NCI-H1694 treated with DMSO at 0.1 percent for 48 hours (cell line): ENCODE measurements at places on chromosomes 12 and 14.

DNA sequence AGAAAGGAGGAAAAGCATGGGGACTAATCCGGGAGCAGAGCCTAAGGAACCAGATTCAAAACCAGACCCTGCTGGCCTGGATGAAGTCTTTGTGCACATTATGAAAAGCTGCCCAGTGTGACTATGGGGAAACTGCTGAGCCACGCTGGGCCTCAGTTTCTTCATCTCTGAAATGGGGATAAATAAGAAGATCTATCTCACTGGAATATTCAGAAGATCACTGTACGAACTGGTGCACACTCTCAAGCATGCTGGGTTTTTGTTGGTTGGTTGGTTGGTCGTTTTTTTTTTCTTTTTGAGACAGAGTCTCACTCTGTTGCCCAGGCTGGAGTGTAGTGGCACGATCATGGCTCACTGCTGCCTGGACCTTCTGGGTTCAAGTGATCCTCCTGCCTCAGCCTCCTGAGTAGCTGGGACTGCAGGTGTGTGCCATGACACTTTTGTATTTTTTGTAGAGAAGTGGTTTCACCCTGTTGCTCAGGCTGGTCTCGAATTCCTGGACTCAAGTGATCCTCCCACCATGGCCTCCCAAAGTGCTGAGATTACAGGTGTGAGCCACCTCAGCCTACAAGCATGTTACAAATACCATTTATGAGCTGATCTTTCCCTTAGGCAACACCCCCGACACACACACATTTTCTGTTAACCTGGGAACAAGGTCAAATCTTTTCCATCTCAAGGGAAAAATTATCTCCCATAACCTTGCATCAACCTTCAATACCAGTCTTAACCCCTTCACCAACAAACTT is 33.4 kb upstream of the CORO1C start:
- no peak for DNase-seq

GRCh38 chr12:100433701-100434100 is 40.0 kb upstream of the NR1H4 start:
- DNase-seq, result no peak

DNA sequence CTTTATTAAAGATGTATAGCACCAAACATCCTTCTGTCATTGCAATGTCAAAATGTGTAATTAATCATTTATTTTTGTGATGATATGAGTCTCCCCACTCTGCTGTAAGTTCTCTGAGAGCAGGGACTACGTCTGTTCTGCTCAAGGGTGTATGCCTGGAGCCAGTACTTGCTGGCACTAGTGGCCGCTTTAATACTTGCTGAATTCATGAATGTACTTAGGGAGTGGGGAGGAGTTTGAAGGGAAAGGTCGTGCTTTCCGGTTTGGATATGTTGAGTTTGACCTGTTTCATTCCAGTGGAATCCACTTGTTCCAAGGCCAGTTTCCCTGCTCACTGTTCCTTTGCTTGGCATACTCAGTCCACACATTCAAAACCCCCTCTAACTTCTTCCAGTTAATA is 1.9 kb upstream of the DCAF5 start:
- DNase-seq, result no peak

DNA sequence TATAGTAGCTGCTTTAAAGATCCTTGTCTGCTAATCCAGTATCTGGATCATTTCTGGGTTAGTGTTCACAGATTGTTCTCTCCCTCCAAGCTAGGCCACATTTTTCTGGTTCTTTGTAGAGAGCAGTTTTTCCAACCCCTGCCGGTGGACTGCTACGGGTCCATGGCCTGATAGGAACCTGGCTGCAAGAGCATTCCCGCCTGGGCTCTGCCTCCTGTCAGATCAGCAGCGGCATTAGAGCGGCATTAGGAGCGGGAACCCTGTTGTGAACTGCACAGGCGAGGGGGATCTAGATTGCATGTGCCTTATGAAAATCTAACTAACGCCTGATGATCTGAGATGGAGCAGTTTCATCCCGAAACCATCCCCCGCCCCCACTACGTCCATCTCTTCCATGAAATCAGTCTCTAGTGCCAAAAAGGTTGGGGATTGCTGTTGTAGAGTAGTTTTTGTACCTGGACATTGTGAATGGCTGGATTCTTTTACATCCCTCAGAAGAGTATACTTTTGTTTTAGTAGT is 50.4 kb downstream of the MYRFL start:
- DNase-seq, result no peak
